ENCODE measurements at places on chromosomes 12 and 14.

GRCh38 chr14:61930101-61930857, 168.1 kb downstream of the SNAPC1 start:
- no peak for DNase-seq

DNA sequence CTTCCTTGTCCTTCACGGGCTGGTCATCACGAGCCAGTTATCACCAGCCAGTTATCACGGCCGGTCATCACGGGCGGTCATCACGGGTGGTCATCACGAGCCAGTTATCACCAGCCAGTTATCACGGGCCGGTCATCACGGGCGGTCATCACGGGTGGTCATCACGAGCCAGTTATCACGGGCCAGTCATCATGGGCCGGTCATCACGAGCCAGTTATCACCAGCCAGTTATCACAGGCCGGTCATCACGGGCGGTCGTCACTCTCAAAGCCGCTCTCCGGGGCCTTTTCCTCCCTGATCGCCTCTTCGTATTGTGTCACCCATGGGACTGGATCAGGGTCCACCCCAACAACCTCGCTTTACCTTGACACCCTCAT, 13.9 kb upstream of the FBRSL1 start:
- DNase-seq = no peak

GRCh38 chr14:66111891-66112290, 374.3 kb upstream of the CCDC196 start:
- DNase-seq = no peak

DNA sequence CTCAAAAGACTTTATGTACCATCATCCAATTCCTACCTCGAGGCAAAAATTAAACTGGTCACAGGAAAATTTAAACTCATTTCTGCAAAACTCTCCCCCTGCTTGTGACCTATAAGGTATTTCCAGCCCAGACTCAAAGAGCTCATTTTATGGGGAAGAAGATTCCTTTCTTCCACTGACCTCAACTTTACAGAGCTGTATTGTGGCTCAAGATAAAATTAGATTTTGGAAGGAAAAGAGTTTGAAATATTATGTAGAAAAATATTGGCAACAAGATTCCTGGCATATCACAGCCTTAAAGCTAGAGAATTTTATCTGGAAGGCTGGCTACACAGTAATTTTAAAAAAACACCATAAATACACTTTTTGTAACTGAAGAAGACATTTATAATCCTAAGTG, 91.7 kb downstream of the STXBP6 start:
- no peak for DNase-seq

DNA sequence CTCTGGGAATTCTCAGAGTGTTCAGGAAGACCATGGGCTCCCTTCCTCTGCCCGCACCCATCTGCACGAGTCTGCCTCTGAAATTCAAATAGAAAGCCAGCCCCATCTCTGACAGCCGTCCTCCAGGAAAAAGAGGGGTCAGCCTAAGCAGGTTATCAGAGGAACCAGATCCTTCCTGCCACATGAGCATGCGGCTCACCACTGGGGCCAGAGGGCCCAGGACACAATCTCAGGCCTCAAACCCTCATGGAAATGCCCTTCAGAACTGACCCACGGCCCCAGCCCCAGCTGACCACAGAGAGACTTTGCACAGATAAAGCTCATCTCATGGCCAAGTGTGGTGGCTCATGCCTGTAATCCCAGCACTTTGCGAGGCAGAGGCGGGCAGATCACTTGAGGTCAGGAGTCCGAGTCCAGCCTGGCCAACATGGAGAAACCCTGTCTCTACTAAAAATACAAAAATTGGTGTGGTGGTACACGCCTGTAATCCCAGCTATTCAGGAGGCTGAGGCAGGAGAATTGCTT, 23.2 kb downstream of the PXN start:
- no peak for DNase-seq

DNA sequence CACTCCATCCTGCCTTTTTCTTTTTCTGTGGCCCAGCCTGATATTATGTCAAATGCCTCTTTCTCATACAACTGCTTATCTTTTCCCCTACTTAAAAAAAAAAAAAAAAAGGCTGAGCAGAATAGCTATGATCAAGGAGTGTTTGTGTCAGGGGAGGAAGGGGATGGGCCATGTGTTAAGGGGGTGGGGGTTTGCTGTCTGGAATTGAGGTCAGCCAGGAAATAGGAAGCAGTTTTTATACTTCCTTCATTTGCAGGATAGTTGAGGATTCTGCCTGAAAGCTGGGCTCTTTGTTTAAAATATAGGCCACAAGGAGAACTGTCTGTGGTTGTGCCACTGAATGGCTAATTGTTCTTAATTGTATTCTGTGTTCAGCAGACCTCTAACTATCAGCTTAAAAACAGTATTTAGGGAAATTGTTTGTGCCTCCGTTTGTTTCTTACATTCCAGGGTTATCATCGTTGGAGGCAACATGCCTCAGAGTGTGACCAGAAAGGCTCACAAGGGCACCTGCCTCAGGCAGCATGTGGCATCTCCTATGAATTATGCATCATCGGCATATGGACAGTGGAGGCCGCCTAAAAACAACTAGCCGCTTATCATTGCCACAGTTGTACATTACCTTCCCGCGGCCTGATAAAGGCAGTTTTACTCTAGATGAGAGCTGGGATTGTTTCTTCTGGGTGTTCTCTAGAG, 96.0 kb downstream of the SRGAP1 start:
- DNase-seq = no peak

DNA sequence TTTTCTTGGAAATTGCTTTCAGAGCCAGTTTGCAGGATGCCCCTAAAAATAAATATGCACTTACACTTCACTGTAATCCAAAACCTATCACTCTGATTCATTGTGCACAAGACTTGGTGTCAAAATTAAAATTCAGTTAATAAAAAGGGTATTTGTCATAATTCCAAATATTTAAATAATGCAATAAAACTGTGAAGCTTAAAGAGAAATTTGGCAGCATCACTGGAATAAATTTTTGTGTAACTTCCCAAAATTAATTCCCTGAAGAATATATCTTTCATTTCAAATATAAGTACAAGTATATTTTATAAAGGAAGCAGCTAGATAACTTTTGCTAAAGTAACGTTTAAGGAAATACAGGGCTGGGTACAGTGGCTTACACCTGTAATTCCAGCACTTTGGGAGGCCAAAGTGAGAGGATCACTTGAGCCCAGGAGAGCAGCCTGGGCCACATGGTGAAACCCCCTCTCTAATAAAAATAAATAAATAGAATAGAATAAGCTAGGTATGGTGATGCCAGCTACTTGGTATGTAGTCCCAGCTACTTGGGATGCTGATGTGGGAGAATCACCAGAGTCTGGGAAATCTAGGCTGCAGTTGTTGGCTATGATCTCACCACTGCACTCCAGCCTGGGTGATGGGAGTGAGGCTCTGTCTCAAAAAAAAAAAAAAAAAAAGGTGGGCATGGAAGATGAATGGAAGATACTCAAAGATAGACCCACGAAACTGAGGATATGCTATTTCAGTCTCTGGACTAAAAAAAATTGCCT, 233.8 kb downstream of the FBXL14 start:
- DNase-seq = no peak

- no peak for DNase-seq
These were observed 6.1 kb downstream of the SDR39U1 start for GRCh38 chr14:24436355-24437019.

- no peak for DNase-seq
These were observed 58.2 kb upstream of the CORO1C start for GRCh38 chr12:108789546-108789945.

DNA sequence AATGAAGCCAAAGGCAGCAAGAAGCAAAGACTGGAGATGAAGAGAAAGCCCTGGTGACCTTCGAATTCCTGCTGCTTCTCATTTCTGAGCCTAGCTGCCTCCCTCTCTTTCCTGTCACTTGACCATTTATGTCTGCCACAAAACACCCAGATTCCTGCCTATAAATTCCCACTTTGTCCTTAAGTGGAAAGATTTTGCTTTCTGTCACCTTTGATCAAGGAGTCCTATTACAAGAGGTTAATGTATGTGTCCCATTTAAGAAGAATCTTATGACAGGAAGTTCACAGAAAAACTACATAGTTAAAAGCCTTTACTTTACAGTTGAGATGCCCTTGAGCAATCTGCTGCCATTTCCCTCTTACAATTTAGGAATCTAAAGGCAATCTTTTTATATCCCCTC, 155.7 kb downstream of the GALC start:
- no peak for DNase-seq

DNA sequence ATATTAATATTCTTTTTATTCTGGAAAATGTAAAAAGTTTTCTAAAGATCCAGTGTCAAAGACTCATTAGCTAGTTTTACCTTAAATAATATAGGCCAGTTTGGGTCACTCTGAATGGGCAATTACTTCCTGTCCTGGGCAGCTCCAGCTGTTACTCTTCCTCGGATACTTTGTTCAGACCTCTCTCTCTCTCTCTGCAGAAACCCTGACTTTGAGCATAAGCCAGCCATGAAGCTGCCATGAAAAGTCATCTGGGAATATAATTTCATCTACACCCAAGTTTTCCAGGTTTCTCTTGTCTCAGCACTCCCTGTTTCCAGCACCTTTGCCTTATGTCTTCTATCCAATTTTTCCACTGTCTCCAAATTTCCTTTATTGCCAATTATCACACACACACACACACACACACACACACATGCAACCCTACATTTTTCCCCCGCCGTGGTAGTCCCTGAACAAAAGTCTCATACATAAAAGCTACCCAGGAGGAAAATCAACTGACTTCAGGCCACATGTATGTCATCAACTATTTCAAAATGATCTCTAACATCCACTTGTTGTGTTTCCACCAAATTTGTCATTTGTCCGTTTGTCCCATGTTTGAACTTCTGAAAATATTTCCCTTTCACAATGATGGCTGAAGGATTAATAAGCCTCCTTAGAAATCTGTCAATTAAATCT, 318.1 kb downstream of the SSPN start:
- DNase-seq = no peak

DNA sequence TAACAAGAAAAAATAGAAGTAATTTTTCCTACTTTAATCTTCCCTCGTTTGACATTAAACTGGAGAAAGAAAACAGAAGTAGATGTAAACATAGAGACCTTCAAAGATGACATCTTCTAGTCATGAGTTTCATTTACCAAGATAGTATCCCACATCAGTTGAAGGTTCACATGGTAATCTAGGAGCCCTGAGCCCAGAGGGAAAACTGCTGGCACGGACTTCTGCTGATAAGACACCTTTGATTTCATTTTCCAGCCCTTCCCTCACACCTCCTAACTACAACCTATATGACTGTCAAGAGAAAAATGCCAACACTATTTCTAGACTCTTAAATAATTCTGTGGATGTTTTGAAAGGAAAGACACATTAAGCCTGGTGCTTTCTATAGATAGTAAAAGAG, 46.0 kb upstream of the CCDC175 start:
- no peak for DNase-seq

- no peak for DNase-seq
These were observed 7.8 kb downstream of the ACOT4 start for GRCh38 chr14:73599499-73599898.

- peak; percentile 60 for DNase-seq
These were observed 21.9 kb upstream of the CERS5 start for GRCh38 chr12:50188875-50189575.

GRCh38 chr14:31292937-31293616, 85.5 kb upstream of the HECTD1 start:
- no peak for DNase-seq

- DNase-seq = no peak
These were observed 111.0 kb downstream of the MNAT1 start for GRCh38 chr14:60845523-60845922.

DNA sequence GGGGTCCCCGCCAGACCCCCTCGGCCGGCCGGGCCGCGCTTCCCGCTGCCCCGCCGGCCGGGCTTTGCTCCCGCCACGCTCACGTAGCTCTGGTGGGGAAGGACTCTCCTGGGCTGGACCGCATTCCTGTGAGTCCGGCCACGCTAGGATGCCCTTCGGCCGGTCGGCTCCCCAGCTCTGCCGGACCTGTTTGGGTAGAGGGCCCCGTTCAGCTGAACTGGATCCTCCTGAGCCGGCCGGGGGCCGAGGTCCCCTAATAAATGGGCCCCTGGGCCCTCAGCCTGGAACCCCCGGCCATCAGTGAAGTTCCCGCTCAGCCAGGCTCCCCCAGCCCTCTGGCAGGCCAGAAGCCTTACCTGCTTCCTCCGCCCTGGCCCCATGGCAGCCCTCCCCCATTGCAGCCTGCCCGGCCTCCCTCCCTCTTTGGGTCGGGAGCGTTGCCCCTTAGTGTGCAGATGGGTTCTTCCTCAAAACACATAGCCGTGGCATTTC, 593 bp downstream of the UNC119B start:
- DNase-seq = peak; percentile 37

DNA sequence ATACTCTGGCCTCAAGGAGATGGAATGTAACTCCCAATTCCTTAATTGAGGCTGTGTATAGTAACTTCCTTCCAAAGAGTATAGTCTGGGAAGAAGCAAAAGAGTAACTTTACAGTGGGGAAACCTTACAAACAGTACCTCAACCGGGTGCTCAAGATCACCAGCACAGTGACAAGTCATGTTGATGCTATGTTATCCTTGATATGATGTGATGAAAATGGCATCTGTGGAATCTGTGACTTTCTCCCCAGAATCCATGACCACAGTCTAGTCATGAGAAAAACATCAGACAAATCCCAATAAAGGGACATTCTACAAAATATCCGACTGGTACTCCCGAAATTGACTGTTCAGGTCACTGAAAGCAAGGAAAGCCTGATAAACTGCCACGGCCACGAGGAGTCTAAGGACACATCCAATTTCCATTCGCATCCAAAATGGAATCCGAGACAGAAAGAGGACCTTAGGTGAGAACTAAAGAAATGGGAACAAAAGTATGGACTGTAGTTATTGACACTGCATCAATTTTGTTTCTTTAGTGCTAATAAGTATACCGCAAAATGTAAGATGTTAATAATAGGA, 97.3 kb upstream of the FRMD6 start:
- no peak for DNase-seq

GRCh38 chr12:100043631-100044030, 58.9 kb upstream of the ANKS1B start:
- no peak for DNase-seq

- no peak for DNase-seq
These were observed 6.1 kb upstream of the FGF6 start for GRCh38 chr12:4451694-4452093.

DNA sequence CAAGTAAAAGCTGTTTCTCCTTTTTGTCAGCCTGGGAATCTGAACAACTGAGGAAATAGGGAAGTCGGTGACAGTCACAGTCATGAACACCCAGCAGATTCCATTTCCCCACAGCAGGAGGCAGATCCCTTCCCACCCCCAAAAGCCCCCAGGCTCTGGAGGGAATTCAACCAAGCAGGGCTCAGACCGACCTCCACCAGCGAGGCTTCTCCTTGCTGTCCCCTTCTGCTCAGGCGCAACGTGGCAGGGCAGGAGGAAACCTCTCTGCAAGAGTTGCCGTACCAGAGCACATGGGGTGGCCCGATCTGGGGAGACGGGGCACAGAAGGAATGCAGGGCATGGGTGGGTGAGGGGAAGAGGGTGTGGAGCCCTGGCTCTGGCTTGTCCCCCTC, 319 bp downstream of the GALNT6 start:
- DNase-seq = no peak

GRCh38 chr12:114254998-114255397, 150.9 kb downstream of the TBX5 start:
- DNase-seq = no peak

GRCh38 chr12:69981881-69982475, 157.0 kb downstream of the MYRFL start:
- DNase-seq = no peak

GRCh38 chr12:5343711-5344110, 88.2 kb upstream of the NTF3 start:
- DNase-seq = no peak

Measured in CD4-positive, alpha-beta T cell (primary cell).